ENCODE measurements at places on chromosomes 6 and 20.

DNA sequence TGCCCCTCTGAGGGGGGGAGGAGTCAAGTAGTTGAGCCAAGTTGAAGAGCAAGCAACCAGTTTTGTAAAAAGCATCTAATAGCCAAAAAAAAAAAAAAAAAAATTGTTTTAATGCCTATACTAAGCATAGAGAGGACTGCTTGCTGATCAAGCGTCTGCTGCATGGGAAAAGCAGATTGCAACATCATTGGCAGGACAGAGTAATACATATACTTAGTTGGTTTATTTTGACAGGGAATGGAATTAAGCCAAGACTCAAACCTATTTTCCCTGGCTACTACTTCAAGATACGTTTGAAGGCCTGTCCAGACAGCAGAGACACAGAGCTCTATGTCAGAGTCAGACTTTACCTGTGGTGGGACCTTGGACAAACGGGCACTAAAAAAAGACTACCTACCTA, 120.5 kb downstream of the RTN4IP1 start:
- peak; percentile 90 for DNase-seq

GRCh38 chr6:43995137-43995536, 132.1 kb downstream of the MRPL14 start:
- no peak for DNase-seq

- DNase-seq, result no peak
Observed at GRCh38 chr6:56289721-56290120, 42.3 kb upstream of the COL21A1 start.

- peak; percentile 80 for DNase-seq
Observed at GRCh38 chr20:11432407-11432806, 485.3 kb upstream of the BTBD3 start.

DNA sequence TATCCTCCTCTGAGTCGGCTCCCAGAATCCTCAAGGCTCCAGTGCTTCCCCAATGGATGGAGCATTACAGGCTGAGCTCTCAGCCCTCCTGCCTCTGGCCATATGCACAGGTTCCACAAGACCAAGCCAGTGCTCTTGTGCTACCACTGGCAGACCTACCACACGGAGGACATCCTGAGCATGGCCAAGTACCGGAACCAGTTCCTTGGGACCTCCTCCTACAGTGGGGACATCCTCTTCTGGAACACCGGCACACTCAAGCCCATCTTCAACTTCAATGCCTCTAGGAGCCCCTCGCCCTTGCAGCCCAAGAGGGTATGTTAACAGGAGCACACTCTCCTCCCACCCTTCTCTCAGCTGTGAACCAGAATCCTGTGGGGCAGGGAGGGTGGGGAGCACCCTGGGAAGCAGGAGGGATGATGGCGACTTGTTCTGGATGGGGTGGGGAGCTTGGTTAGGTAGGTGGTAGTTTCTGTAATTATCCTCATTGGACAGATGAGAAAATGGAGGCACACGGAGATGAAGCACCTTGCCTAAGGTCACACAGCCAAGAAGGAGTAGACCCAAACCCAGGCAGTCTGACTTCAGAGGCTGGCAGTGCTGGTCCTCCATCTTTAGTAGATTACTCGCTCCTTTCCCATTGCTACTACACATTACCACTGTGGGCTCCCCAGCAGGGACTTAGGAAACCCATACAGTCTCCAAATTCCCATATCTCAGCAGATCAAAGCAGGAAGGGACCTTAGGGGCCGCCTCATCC, 58.6 kb downstream of the EFCAB8 start:
- DNase-seq, result no peak

GRCh38 chr6:14559746-14560536, 442.4 kb downstream of the CD83 start:
- no peak for DNase-seq

DNA sequence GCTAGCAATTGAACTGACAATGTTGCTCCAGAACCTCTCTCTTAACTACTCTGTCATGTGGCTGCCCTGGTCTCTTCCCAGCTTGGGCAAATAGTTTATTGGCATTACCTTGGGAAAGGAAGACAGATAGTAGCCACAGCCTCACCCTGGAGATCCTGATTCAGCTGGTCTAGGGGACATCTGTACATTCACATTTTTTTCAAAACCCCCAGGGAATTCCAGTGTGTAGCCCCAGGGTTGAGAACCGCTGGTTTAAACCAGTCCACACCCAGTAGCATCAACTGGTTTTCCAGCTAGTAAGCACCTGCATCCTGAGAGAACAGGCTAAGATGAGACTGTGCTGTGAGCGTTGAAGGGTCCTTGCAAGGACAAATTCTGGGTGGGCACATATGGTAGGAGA, 9.6 kb downstream of the SCUBE3 start:
- DNase-seq, result no peak

GRCh38 chr6:159945801-159946392, 23.0 kb upstream of the IGF2R start:
- DNase-seq, result no peak

- DNase-seq, result no peak
Observed at GRCh38 chr6:118249680-118250079, 298.4 kb upstream of the PLN start.
